ENCODE measurements at places on chromosomes 16 and 17. TPM values are rescaled to one million over a fixed set of nuclear protein-coding genes. Genes with fewer than 3 reads are reported as not detected.

The NPIPA3 gene
- 0.70 TPM for total RNA-seq

The SNF8 gene
- total RNA-seq: 40.8 TPM

The MARF1 gene
- 38.1 TPM for total RNA-seq

GRCh38 chr16:10576390-10577304 is 3.8 kb downstream of the EMP2 start:
- no peak for DNase-seq

DNA sequence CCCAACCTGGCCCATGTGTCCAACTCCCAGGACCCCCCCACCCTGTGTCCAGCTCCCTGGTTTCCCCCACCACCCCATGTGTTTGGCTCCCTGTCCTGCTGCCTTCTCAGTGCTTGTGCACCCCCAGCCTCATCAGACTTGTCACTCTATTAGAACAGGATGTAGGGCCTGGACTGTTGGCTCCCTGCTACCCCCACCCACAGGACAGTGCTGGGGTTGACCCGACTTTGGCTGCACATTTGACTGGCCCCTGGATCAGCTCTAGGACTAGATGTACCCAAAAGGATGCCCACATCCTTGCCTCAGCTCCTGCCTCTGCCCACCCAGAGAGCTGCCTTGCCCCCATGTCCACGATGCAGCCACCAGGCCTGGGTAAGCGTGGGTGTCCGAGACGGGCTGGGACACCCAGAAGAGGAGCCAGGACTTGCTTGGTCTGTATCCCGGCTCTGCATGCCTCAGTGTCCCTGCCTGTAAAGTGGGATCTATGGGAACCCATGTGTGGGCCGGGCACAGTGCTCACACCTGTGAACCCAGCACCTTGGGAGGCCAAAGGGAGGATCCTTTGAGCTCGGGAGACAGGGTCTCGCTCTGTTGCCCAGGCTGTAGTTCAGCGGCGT is 1.5 kb upstream of the CCDC57 start:
- peak; percentile 19 for DNase-seq

DNA sequence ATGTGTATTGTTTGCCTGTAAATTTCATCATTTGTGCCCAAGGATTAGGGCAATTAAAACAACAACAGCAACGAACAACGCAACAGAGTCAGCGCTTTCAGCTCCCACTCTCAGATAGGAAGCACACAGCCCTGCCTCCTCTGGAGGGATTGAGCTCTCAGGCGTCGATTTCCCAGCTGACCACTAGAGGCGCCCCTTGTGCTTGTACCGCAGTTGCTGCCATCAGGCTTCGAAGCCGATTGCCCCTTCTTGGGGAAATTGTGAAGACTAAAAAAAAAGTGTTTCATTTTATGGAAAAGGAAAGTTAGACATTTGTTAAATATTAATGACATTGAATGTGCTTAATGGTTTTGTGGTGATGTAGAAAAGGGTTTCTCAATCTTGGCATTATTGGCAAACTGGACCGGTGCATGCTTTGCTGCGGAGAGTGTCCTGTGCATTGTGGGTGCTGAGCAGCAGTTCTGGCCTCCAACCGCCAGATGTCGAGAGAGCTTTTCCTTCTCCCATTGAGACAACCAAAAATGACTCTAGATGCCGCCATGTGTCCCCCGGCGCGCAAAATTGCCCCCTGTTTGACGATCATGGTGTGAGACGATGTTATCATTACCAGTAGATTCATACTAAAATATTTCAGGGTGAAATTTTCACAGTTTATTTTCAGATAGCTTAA is 650.4 kb upstream of the RBFOX1 start:
- peak; percentile 23 for DNase-seq

GRCh38 chr16:55588799-55589198 is 22.3 kb downstream of the CAPNS2 start:
- DNase-seq: no peak

GRCh38 chr16:86714166-86714565 is 135.8 kb downstream of the FOXL1 start:
- DNase-seq: no peak

DNA sequence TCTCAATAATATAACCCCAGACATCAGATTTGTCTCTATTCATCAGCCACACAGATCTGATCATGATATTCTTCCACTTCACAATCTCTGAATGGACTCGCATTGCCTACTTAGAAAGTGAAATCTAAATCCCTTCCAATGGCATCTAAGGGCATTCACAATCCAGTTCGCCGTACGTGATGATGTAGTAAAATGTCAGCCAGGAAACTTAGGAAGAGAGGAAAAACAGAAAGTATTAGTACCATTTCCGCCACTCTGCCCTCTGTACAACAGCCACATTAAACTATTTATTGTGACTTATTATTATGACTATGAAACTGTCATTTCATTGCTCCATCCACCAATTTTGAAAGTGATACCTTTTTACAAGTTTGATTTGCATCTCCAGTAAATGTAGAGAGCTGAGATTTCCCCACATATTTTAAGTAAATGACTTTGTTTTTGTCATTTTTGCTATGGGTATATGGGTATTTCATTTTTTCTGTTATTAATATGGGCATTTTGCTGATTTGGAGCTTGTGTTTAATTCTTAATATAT is 69.4 kb upstream of the SMIM36 start:
- DNase-seq: no peak
